Right ventricle myocardium superior (tissue), 1 donor: ENCODE measurements at places on chromosomes 11 and 22. TPM values are rescaled to one million over a fixed set of nuclear protein-coding genes. Genes with fewer than 3 reads are reported as not detected.

Gene RCOR2
- 9.9 TPM for total RNA-seq

Gene CASP1
- 9.5 TPM for total RNA-seq

Gene OR10D3
- total RNA-seq, result not detected

Gene C22orf42
- total RNA-seq, result not detected

Gene NECTIN1
- total RNA-seq, result 15.0 TPM

Gene SLC22A12
- not detected for total RNA-seq

Gene APOBEC3B
- 0.75 TPM for total RNA-seq

Gene HBB
- 121 TPM for total RNA-seq

Gene LMO2
- total RNA-seq, result 9.1 TPM

Gene P4HA3
- not detected for total RNA-seq

Gene MYOD1
- not detected for total RNA-seq

Gene INS
- total RNA-seq, result not detected

Gene UBQLN3
- not detected for total RNA-seq

Gene DDX6
- 117 TPM for total RNA-seq

Gene KCNQ1
- total RNA-seq, result 33.4 TPM

Gene NCF4
- total RNA-seq, result 7.1 TPM

Gene FAM111B
- 1.0 TPM for total RNA-seq

Gene SLC1A2
- total RNA-seq, result 2.0 TPM

Gene NELL1
- not detected for total RNA-seq

Gene RASD2
- 9.4 TPM for total RNA-seq

Gene CARD18
- total RNA-seq, result 0.81 TPM

Gene MYO7A
- 4.4 TPM for total RNA-seq

Gene PLEKHB1
- 13.7 TPM for total RNA-seq

Gene KBTBD4
- total RNA-seq, result 12.9 TPM

Gene PKNOX2
- 5.8 TPM for total RNA-seq

Gene PHLDB1
- 102 TPM for total RNA-seq
